ENCODE measurements at places on chromosomes 13 and 19.

DNA sequence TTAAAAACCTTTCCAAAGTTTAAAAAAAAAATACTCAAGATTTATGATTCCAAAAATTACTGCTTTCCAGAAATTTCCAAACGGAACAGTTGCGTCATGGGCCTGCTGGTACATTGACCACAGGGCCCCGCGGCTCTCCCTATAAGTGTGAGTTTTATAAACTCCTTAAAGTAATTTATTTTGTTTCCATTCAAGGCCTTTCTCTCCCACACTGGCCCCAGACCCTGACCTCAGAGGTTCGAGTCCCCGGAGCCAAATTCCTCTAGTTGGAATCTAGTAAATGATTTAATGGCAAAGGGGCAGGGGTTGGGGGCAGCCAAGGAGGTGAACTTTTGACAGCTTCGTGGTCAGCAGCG lies 97.5 kb downstream of the INSR start:
- no peak for DNase-seq

GRCh38 chr19:18879579-18880373 lies 16.2 kb downstream of the CERS1 start:
- DNase-seq, result peak; percentile 36

DNA sequence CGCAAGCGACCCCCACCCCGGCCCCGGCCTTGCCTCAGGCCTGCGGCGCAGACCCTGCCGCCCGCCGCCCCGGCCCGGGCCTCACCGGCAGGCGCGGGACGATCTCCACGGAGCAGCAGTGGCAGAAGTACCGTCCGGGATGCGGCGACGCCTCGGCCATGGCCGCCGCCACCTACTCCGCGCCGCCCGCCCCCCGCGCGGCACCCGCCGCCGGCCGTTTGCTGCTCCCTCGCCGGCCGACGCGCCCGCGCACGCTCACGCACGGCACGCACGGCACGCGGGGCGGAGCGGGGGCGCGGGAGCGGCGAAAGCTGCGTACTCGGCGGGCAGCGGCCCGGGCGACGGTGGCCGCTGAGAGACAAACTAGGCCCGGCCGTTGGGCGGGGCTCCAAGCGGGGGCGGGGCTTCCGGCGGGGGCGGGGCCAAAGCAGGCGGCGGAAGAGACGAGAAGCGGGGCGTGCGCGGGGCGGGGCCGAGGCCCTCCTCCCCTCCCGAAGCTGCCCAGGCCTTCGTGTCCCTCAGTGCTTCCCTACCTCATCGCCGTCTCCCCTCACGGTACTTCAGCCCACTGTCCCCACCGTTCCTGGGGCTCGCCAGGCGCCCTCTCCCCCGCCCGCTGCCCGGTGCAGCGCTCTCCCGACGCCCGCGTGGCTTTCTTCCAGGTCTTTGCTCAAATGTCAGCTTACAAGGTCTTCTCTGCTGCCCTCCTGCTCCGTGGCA lies at the start of gene RNF126:
Gene RNF126, minus strand, starts transcription at position 253 of the 720 bp plus-strand sequence. Its CDS starts 93 bp downstream, at position 160.
- DNase-seq, result peak; percentile 95

GRCh38 chr19:48777720-48778119 lies 22.4 kb downstream of the FGF21 start:
- DNase-seq, result no peak

- no peak for DNase-seq
Measured at GRCh38 chr19:51161266-51161665, 19.2 kb downstream of the SIGLEC7 start.

DNA sequence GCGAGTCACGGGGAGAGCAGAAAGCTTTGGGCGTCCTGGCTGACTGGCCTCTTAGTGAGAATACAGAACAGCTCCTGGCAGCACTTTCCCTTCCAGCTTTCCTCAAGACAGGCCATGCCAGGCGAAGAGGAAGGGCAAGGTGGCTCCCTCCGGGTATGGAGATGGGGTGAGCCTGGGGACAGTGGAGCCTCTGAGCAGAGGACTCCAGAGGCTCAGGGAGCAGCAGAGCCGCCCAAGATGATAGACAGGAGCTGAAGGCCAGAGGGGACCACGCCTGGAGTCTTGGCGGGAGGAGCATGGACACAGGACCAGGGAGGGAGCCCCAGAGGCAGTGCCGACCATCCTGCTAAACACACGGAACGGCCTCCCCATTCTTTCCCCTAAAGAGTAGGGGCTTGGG lies 229.1 kb downstream of the TM9SF2 start:
- no peak for DNase-seq

DNA sequence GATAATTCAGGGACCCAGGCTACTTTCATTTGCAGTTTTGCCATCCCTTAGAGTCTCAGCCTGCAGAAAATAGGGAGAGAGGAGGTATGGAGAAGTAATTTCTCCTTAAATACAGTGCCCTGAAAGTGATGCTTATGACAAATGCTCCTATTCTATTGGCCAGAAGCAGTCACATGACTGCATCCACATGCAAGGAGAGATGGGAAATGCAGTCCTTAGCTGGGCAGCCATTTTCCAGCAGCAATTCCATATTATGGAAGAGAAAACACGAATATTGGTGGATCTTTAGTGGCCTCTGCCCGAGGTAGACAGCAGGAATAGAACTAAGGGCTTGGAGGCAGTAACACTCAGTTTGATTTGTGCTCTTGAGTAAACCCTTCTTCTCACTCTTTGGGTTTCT lies 39.4 kb downstream of the VAV1 start:
- peak; percentile 19 for DNase-seq

- no peak for DNase-seq
Measured at GRCh38 chr19:44371815-44372480, 15.5 kb upstream of the ZNF112 start.

DNA sequence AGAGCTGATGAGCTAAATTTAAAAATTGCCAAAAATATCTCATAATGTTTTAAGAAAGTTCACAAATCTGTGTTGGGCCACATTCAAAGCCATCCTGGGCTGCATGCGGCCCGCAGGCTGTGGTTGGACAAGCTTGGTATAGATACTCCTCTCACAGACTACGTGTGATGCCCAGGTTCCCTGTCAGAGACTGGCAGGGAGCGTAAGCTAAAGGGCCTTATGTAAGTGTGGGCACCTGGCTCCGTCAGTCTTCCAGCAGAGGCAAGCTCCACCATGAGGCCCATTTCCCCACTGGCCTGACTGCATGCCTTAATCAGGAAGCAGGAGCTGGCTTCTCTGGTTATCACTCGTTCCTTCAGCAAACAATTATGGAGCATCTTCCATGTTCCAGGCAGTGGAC lies 200.2 kb downstream of the FOXO1 start:
- DNase-seq, result no peak

DNA sequence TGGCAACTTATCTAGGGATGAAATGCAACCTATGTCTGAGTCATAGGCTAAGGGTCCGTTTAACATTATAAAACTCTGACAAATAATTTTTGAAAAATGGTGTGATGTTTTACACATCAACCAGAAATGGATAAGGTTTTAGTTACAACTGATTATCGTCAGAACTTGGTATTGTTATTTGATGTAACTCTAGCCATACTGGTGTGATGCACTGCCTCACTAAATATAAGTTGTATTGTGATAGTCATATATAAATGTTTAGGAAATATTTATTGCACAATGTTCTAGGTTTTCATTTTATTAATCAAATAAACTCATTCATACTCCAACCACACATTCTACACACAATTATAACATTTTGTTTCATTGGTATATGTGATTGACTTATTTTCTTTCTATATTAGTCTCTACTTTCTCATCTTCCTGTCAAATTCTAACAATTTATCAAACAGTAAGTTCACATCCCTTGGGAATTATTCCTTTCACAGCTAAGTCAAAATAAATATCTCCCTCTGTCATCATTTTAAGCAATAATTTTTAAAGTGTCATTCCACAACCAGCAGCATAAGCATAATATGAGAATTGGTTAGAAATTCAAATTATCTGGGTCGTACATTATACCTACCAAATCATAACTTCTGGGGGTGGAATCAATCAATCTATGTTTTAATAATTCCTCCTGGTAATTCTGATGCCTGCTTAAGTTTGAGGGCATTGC lies 873.9 kb downstream of the SLITRK1 start:
- DNase-seq, result no peak

DNA sequence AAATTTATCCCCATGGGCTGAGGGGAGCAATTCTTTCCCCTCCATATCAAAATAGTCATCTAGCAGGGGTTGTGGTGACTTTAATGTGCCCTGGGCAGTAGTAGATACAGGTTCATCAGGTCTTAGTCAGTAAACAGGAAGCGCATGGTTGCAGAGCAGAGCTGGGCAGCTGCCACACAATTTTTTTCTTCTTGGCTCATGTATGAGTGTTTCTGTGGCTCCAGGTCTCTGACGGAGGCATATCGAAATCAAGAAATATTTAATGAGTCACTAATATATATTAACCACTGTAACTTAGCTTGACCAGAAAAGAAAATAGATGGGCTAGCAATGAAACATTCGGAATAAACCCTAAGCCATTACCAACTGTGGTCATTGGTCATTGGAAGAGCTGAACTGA lies 68.4 kb upstream of the UBL3 start:
- no peak for DNase-seq

- no peak for DNase-seq
Measured at GRCh38 chr13:102310691-102311418, 91.0 kb downstream of the FGF14 start.

DNA sequence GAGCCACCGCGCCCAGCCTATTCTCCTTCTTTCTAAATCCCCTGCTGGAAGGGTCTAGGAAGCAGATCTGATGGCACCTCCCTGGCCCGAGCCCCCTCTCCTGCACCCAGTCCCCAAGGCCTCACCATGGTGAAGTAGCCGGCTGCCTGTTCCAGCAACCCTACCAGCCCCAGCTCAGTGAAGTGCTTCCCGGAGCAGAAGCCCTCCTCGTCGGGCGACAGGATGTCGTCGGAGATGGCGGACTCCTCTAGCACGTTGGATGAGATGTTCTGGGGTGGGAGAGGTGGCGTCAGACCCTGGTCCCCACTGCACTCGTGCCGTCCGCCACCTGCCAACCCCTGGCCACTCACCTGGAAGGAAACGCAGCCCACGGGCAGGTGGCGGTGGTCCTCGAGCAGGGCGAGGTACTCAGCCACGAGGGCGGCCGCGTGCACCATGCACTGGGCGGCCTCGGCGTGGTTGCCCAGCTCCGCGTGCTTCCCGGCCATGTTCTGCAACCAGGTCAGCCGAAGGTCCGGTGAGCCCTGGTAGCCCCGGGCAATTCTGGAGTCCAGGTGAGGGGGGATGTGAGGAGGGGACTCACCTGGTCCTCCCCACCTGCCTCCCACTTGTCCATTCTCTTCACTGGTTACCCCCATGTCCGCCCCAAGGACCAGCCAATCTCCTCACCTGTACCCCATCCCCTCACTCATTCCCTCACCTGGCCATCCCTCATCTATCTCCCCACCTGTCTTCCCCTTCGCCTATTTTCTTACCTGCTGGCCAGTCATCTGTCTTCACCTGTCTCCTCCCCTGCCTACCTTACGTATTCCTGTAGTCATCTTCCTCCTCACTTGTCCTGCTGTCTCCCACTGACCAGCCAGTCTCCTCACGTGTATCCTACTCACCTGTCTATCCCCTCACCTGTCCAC lies 11.5 kb upstream of the KANK2 start:
- DNase-seq, result no peak

DNA sequence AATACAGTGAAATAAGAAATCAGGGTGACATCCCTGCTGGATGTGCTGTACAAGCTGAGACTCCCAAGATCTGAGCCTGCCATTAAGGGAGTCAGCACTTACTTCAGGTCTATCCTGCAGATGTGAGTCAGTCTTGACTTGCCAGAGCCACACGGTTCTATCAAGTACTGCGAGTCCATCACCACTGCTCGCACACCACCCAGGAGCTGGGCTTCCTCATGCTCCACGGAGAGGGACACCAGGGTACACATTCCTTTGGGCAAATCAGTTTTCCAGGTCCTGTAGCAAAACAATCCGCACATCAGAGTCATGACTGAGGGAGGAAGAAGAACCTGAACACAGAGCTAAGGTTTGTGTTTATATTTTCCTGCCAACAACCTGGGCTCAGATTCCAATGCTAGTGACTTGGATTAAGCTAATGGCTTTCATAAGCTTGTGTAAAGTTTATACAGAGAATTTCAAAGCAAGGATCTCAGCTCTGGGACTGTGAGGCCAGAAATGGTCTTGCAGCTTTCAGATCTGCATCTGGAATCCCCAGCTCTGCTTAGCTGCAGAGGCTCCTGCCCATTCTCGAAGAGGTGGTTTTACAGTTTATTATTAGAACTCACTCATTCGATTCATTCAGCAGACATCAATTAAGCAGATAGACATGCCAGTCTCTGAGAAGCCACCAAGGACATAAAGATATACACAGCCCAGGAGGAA lies 90.6 kb downstream of the KL start:
- no peak for DNase-seq

DNA sequence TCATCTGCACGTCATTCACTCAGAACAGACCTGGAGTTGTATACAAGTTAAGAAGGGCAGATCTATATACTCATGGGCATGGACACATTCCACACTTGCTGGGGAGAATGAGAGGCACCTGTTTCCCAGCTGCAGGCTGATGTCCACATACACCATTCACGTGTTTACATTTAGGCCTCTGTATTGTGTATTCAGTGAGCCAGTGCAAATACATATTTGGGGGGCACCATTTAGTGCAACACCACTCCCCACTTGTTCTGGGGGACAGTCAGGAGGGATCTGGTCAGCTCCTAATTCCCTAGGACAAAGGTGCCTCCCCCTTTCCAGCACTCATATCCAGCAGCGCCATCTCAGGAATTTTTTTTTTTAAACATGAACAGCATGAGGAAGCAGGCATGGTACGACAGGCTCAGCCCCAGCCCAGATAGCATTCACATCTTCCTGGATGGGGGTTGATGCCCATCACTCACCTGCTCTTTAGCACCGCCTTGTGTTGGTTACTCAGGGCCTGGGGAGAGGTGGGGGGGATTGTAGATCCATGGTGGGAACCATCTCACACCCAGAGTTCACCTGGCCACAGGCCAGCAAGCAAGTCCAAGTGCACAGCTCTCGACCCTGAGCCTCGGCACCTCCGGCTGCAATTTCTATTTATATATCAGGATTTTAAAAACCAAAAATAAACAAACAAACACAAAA lies 56.9 kb upstream of the ZNF254 start:
- no peak for DNase-seq

GRCh38 chr19:9863759-9864158 lies 28.6 kb downstream of the PIN1 start:
- no peak for DNase-seq

DNA sequence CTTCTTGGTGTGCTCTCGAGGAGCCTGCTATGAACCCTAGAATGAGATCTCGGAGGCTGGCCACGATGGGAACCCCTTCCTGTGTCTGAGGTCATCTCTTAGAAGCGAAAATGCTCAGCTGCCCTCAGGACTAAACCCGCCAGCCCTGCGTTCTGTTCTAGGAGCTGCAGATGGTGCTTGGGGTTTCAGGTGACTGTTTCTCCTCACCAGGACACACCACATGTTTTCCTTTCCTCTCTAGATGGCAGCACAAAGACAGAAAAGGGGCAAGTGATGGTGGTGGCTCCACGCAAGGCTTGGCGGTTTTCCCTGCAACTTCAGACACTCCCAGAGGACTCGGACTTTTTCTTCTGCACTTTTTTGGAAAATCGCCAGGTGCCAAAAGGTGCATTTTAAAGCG lies 60.1 kb downstream of the RNASEH2B start:
- no peak for DNase-seq
